Femur (tissue), 1 donor: ENCODE measurements at places on chromosomes 6 and 20.

DNA sequence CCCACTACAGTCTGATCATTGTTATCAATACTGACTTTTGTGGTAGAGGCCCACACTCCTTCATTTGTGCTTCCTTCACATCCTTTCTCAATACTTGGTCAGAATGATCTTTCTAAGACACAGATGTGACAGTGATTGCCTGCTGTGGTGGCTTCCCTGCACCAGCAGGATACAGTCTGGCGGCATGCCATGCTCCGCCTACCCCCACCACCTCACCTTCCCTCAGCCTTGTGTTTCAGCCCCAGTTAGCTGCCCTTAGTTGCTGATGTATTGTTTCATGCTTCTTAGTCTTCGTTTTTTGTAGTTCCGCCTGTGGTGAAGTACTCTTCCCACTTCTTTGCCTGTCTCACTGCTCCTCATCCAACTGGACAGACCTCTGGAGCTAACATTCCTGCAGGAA, 10.9 kb downstream of the LRRC1 start:
- DNase-seq: no peak

GRCh38 chr6:49415358-49415757, 47.7 kb downstream of the MMUT start:
- no peak for DNase-seq

DNA sequence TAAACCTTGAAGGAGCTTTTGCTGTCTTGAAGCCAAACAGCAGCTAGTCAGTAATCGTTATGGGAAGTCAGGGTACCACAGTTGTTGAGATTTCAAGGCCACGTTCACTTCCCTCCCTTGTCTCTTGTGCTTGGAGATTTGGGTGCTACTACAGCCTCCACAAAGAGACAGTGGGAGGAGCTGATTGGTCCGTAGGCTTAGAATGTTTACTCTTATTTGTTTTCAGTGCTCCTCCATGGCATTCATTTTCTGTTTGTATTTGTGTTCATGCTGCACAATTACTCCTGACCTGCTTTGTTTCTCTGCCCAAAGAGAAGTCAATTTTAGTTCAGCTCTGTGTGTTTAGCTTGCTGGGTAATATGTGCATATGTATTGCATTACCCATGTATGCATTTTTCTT, 147.7 kb downstream of the PRL start:
- peak; percentile 24 for DNase-seq

DNA sequence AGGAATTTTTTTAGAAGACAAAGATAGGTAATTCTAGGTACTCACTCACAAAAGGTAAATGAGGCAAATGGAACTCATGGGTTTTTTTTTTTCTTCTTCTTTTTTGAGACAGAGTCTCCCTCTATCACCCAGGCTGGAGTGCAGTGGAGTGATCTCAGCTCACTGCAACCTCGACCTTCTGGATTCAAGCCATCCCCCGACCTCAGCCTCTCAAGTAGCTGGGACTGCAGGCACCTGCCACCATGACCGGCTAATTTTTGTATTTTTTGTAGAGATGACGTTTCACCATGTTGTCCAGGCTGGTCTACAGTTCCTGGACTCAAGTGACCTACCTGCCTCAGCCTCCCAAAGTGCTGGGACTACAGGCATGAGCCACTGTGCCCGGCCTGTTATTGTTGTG, 126.1 kb downstream of the LRRC1 start:
- no peak for DNase-seq

GRCh38 chr6:123564361-123564760, 72.4 kb downstream of the TRDN start:
- no peak for DNase-seq

- no peak for DNase-seq
These were observed 113.2 kb downstream of the TMEM170B start for GRCh38 chr6:11650711-11651110.

DNA sequence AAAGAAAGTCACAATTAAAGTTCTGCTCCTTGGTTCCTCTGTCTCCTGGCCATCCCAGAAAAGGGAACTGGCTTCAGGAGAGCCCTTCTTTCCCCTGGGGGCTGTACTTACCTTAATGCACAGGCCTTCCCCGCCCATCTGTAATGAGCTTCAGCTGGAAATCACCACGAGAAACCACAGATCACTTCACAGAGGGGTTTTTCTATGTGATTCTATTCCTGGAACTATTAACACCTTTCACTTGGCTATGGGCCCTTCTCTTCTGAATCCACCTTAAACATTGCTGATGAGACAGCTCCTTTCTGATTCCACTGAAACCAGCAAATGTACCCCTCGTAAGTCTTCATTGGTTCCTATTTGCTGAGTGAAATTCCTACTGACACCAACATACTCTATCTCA, 80.7 kb downstream of the FOXF2 start:
- DNase-seq: no peak

DNA sequence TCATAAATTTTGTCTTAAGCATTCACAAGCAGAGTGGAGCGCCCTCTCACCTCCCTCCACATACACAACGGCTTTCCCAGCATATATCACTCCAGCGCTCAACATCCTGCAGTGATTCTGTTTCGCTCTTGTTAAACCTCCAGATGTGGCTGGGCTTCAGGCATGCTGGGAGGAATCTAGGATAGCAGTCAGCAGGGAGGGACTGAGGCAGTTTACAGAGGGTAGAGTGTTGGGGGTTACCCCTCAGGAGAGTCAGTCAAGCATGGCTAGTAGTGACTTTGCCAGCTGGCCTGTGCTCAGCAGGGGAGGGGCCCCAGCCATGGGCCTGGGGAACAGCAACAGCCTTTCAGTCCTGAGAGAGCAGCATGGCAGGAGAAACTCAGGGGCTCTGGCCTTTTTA, 161.4 kb upstream of the FLRT3 start:
- DNase-seq: peak; percentile 62

DNA sequence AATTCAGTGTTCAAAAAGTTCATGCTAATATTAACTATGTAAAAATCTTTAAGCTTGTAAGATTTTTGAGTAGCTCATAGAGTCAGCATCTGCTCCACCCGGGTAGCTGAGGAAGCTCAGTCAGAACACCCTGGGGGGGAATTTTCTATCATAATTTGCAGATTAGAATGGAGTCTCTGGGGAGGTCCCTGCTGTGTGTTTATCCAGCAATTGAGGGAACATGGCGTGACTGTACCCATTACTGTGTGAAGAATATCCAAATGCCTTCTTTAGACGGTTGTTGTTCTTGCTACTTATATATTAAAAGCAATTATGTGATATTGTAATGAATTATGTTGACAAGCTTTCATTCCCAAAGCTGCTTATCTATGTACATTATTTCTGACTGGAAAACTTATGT, 64.8 kb downstream of the AIG1 start:
- no peak for DNase-seq

DNA sequence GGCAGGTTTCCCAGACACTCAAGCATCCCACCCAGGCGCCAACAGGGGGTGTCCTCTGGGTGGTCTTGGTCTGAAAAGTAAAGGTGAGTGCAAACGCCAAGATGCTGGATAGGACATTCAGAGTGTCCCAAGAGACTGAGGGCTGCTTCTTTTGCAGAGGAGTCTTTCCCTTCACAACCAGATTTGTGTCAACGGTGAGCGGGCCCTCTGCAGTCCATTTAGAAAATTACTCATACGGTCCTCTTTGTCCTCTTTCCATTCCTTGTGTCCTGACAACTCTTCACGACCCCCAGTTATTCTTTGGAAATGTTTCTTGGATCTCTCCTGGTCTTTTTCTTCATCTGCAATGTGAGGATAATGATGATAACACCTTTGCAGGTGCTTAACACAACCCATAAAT, 257.8 kb downstream of the CDC5L start:
- no peak for DNase-seq

DNA sequence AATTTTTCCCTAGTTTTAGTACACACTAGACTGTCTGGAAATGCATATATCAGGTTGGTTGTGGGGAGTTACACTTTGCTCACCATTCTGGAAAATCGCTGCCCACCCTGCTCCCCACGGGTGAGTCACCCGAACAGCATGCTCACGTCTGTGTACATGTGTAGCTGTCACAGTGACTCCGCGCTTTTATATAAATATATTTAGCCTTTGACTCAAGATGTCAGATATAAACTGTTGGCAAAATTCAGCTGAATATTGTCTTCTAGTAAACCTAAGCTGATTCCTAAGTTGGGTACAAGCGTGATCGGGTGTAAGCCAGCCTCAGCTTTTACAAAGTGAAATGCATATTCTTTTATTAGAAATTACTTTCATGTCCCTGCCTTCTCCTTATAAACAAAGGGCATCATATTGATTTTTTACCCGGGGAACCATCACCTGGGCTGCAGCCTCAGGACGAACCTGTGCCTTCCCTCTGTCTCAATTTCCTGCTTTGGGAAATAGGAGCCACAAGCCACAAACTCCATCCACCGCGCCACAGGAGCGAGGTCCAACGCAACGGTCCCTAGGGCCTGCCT, 4.3 kb downstream of the SDCBP2 start:
- no peak for DNase-seq
